ENCODE measurements at places on chromosomes 16 and 17. TPM values are rescaled to one million over a fixed set of nuclear protein-coding genes. Genes with fewer than 3 reads are reported as not detected.
A peak's percentile ranks its signal among the peaks of the same experiment; 100 is the strongest.

DNA sequence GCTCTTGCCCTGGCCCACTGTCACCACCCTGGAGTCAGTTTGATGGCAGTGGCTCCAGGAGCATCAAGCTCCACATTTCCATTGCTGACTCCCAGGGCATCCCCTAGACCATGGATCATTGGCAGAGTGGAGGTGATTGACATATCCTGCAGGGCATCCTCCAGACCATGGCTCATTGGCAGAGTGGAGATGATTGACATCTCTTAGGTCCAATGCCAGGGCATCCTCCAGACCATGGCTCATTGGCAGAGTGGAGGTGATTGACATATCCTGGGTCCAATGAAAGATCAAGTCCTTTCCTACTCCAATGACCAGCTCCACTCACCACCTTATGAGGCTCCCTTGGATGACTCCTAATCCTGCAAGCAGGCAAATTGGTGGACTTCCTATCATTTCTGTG is 174.3 kb upstream of the NLRP1 start:
- peak; percentile 69 for DNase-seq

- no peak for DNase-seq
Measured at GRCh38 chr16:48025359-48025758, 130.4 kb downstream of the ABCC12 start.

- peak; percentile 40 for DNase-seq
Measured at GRCh38 chr17:978103-979093, 1.2 kb downstream of the NXN start.

- DNase-seq: no peak
Measured at GRCh38 chr16:79587897-79588296, 12.6 kb downstream of the MAF start.

DNA sequence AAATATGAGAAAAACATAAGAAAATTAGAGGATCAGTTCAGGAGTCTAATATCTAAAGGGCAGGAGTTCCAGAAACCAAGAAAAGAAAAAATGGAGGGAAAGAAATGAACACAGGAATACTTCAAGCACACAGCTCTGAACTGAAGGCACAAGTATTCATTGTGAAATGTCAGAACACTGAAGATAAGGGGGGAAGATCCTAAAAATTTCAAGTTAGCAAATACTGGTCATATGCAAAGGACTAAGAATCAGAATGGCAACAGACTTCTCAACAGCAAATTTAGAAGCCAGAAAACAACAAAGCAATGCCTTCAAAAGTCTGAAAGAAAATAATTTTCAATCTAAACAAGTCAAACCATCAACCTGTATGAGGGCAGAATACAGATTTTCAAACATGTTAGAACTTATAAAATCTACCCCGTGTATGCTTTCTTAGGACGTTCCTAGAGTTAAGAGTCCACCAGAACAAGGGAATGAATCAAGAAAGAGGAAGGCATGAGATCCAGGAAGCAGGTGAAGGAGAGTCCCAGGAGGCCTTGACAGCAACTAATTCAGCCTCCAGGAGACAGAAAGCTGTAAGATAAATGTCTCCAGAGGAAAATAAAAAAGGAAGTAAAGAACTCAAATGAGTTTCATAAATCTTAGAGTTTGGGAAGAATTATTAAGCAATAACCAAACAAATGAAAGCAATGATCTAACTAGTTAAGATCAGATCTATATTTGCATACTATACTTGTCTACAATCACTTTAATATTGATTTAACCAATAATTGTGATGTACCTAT is 2.8 kb downstream of the BRD7 start:
- no peak for DNase-seq

The CCL5 gene
- total RNA-seq: not detected

The ZNF768 gene
- 56.2 TPM for total RNA-seq

The TAC4 gene
- total RNA-seq: not detected

All from mammary epithelial cell (primary cell).